ENCODE measurements at places on chromosomes 12 and 14. TPM values are rescaled to one million over a fixed set of nuclear protein-coding genes. Genes with fewer than 3 reads are reported as not detected.

DNA sequence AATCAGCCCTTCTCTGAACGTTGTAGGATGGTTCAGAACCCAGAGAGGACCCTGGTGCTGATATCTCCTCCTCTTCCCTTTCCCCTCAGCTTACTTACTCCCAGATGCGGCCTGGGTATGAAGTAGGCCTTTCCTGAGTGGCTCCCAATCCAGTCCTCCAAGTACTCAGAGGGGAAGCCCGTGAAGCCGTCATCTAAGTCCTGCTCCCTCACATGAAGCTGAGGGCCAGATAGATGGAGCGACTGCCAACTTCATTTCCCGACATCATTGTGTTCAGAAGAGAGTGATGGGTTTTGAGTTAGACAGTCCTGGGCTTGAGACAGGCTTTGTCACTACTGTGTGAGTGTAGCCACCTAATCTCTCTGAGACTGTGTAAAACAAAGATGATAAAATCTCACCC, 2.7 kb downstream of the APOLD1 start:
- H3K4me3 ChIP-seq, result no peak overlapping the region
- H3K4me1 ChIP-seq, result peaks cover 23% of the 10 kb centered on the region
- no peaks in the 10 kb centered on the region for H3K36me3 ChIP-seq

- DNase-seq, result no peak
- no peaks in the 10 kb centered on the region for H3K27me3 ChIP-seq
- H3K4me1 ChIP-seq, result peaks cover 52% of the 10 kb centered on the region
- H3K27ac ChIP-seq, result no peak overlapping the region
- H3K4me3 ChIP-seq, result no peak overlapping the region
- H3K36me3 ChIP-seq, result no peaks in the 10 kb centered on the region
Observed at GRCh38 chr12:724194-724855, 28.1 kb upstream of the WNK1 start.

DNA sequence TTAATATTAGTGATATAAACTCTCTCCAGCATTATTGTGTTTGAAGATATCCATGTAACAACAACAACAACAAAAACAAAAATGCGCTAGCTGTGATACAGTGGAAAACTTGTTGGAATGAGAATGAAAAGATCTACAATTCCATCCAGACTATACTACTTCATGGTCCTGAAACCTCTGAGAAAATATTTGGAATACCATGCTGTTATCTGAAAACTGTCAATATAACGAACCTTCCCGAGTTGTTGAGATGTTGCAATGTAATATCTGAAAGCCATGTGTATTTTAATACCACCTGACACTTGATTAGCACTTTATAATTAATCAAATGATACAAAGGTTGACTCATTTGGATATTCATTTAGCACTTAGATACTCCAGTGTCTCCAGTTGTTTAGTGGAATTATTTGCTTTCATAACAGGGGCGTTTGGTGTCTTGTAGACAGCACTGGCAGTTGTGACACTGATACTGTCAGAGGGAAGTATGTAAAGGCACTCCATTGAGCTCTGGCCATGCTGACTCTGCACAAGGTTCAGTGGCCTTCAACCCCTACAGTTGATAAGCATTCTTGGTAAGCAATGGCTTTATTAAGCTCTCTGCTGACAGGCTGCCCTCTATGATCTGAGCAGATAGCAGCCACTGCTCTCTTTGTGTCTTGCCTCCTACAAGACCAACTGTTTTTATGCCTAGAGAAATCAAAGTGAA, 447.1 kb upstream of the SEL1L start:
- no peak overlapping the region for H3K4me3 ChIP-seq
- H3K27me3 ChIP-seq, result no peaks in the 10 kb centered on the region
- H3K4me1 ChIP-seq, result no peaks in the 10 kb centered on the region
- no peak overlapping the region for H3K27ac ChIP-seq
- H3K36me3 ChIP-seq, result no peaks in the 10 kb centered on the region

The RILPL2 gene
- 8.4 TPM for polyA plus RNA-seq

The SPIC gene
- polyA plus RNA-seq, result not detected

The ACOT2 gene
- polyA plus RNA-seq, result 22.4 TPM

The LIN52 gene
- polyA plus RNA-seq, result 13.9 TPM

Measured in CD8-positive, alpha-beta memory T cell (primary cell).